Skin of body (tissue), 3 donors: ENCODE measurements at places on chromosomes 7 and 10. TPM values are rescaled to one million over a fixed set of nuclear protein-coding genes. Genes with fewer than 3 reads are reported as not detected.

DNA sequence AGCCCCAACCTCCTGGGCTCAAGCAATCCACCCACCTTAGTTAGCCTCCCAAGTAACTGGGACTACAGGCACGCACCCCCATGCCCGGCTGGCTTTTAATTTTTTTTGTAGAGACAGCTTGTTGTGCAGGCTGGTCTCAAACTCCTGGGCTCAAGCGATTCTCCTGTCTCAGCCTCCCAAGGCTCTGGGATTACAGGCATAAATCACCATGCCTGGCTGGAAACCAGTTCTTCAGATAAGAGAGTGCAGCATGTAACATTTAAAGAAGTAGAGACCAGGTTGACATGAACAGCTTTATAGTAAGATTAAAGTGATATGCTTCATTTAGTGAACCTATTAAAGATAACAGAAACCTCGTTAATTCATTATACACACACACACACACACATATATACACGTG is 167.9 kb upstream of the KAT6B start:
- DNase-seq: no peak

DNA sequence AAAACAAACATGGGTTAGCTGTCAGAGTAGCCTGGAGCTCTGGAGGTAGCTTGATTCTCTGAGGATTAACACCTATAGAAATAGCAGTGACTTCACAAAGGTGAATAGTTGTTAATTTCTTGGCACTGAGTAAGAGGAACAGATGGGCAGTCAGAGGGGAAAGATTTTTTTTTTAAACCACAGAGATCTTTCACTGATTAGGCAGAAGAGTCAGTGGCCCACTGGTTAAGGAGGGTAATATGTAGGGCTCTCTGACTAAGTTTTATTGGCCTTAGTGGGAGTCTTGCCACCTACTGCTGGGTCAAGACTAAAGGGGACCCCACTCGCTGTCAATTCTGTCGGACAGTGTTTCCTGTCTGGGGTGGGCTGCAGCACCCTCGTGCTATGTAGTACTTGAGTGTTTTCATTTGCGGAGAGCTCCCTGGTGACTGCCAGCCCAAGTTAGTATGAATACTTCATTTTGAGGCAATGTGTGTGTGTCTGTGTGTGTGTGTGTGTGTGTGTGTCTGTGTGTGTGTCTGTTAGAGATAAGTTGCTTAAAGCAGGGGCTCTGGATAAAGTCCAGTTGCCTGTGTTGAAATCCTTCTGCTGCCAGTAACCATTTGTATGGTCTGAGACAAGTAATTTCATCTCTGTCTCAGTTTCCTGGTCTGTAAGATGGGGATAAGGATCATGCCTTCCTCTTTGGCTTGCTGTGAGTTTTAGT is 145.2 kb downstream of the ARID5B start:
- no peak for DNase-seq

- no peak for DNase-seq
Observed at GRCh38 chr7:15015545-15016314, 113.2 kb upstream of the DGKB start.

- no peak for DNase-seq
Observed at GRCh38 chr7:125357676-125358455, 428.2 kb upstream of the POT1 start.

The SLC26A4 gene
- 1.1 TPM for total RNA-seq

DNA sequence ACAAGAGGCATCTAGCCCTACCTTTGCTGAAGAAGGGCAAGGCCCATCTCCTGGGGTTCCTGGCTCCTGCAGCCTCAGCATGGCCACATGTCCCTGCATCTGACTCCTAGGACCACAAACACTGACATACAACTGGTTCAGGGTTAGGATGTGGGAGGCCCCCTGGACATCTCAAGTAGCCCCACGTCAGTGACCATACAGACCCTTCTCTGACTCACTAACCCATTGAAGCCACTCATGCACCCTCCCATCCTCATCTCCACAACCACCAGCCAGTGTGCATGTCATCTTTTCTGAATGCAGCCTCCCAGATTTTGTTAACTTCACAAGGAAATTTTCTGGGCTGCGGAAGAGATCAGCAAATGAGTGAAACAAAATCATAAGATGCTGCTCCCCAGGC is 18.2 kb downstream of the TMEM176B start:
- no peak for DNase-seq

- DNase-seq: no peak
Observed at GRCh38 chr10:32332299-32332750, 14.6 kb downstream of the EPC1 start.

- DNase-seq: no peak
Observed at GRCh38 chr10:46273506-46274477, 13.0 kb upstream of the ANTXRL start.

The EXOC4 gene
- total RNA-seq: 96.4 TPM

GRCh38 chr10:59913547-59914237 is 7.3 kb upstream of the CCDC6 start:
- DNase-seq: no peak

- no peak for DNase-seq
Observed at GRCh38 chr7:134461916-134462315, 3.0 kb upstream of the AKR1B1 start.

The ZNF425 gene
- 2.4 TPM for total RNA-seq

GRCh38 chr10:61815496-61815895 is 86.0 kb upstream of the ARID5B start:
- no peak for DNase-seq

DNA sequence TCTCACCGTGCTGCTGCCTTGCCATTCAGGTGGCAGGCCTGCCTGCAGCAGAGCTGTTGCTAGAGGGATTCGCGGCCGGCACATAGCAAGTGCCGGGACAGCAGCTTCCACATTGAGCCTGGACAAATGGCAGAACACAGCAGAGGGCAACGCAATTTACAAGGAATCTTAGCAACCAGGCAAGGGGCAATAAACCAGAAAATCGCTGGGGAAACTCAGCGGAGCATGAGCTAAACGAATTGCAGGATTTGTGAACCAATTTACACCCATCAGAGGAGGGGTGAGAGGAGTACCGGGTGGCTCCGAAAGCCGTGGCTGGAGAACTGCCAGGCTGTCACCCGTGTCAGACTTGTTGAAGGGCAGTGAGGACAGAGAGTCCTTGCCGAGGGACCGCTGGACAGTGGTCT is 58.6 kb upstream of the LOXL4 start:
- no peak for DNase-seq

The PON1 gene
- total RNA-seq: 0.10 TPM

GRCh38 chr10:116688741-116689495 is 53.4 kb downstream of the HSPA12A start:
- DNase-seq: peak; percentile 38

DNA sequence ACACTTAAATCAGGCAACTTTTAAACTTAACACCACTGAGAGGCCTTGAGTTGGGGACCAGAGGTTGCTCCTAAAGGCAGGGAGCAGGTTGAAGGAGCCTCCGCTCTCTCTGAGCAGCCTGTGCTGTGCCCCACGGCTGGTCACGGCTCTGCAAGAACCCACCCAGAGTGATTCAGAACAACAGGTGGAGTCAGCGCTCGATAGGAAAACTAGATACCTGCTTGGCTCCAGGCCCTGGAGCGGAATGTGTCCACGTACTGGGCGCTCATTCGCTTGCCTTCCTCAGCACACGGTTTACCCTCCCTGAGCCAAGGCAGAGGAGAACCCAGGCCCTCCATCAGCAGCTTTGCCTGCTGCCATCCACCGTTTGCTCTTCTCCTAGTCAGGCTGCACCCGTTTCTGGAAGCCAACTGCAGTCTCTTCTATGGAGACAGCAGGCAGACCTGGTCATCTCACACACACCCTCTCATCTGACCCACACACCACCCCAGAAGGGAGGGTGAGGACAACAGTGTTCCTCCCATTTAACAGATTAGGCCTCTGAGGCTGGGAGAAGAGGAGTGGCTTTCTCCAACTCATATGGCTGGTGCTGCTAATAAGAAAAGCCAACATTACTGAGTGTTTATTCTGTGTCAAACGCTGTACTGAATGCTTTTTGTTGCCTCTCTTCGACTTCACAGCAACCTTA is 37.6 kb upstream of the PDCD4 start:
- DNase-seq: no peak

DNA sequence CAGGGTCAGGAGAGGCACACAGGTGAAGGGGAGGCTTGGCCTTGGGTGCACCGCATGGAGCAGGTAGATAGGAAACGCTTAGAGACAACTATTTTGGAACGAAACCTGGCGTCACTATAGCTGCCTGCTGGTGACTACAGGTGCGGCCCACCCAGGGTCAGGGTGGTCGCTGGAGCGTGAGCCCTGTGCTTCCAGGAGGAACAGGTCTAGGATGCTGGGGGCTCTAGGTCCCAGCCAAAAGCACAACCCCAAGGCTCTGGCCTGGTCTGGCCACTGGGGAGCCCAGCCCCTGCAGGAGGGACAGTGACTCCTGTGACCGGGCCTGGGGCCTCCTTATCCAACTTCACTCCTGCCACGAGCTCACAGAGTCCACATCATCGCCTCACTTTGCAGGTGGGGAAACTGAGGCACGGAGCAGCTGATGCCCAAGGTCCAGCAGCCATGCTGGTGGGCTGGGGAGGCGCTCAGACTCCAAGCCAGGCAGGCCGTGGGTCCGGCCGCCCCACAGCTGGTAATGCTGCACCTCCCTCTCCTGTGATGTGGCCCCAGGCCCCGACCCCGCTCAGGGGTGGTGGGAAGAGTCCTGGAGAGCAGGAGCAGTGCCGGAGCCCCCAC is 9.0 kb downstream of the LFNG start:
- no peak for DNase-seq

- DNase-seq: no peak
Observed at GRCh38 chr7:132073920-132074589, 502.2 kb downstream of the PLXNA4 start.

The MBL2 gene
- total RNA-seq: not detected

GRCh38 chr7:27942711-27943110 is 202.7 kb downstream of the TAX1BP1 start:
- DNase-seq: no peak

DNA sequence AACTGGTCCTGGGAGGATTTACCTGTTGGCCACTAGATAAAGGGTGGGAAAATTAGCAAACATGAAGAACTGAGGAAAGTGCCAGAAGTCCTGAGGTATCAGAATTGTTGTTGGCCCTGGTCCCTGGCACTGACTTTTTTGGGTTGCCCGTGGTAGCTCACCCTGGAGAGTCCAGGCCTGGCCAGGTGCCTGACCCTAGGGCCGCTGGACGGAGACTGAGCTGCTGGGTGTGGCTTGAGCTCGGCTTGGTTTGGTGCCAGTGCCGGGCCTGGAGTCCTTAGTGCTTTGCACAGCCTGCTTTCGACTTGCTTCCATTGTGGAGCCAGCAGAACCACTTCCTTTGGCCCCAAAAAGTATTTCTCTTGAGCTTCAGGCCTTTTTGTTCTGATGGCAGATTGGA is 12.9 kb downstream of the MDH2 start:
- DNase-seq: no peak

- no peak for DNase-seq
Observed at GRCh38 chr10:85558533-85558932, 808.1 kb downstream of the GRID1 start.

DNA sequence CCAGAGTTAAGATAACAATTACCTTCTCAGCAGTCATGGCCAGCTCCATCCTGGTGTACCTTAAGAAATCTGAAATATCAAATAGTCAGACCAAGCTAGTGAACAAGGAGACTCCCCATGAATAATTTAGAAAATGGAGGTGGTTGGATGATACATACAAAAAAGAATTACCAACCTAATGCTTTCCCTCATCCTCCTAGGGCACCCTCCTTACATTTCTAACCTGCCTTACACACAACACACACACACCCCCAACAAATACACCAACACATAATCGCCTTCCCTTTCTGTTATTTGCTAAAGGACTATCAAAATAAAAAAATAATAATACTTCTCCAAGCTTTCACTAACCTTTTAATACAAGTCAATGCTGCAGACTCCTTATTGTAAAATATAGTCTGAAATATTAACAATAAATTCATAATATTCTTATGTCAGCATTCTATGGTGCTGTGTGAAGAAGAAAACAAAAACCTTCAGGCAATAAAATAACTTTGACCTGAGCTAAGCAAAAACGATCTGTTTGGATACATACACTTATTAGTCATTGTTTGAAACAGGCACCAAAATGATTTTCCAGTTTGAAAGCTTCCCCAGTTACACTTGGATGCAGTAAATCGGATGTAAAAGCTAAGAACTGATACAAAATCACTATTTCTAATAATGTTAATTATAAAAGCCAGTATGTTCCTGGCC is 3.4 kb downstream of the TWIST1 start:
- DNase-seq: no peak

GRCh38 chr7:28328146-28328545 is 84.2 kb upstream of the CREB5 start:
- DNase-seq: no peak

DNA sequence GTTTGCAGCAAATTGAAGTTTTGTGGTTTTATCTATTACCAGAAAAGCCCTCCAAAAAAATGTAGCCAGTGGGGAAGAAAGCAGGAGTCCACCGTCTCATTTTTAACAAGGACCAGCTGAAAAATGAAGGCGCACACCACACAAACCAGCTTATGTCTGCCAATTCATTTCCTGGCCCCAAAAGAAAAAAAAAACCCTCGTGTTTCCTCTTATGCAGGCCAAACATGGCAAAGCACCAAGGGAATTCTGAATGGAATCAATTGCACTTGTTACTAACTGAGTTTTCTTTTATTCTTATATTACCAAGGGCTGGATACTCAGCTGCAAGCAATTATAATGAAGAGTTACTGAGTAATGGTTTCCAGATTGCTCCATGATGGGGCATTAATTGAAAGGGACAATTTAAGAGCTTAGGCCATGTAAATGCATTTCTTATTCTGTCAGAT is 428.3 kb upstream of the NPVF start:
- DNase-seq: peak; percentile 87

- DNase-seq: no peak
Observed at GRCh38 chr7:131604841-131605279, 48.4 kb upstream of the PODXL start.

GRCh38 chr10:58320351-58321049 is 14.3 kb upstream of the UBE2D1 start:
- no peak for DNase-seq

DNA sequence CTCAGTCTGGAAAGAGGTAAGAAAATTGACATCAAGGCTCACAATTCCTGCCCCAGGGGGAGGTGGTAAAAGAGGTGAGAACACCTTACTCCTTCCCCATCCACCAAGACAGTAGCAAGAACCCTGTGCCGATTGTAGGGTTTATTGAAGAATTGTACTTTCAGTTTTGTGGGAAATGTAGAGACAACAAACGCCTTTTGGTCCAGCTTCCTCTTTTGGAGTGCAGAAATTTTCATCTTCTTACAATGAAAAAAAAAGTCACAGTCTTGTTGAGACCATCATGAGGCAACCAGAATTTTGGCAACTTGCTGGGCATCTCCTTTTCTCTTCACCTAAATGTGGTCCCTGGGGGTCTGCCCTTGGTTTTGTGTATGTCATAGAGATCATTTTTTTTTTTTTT is 217.7 kb downstream of the TMEM178B start:
- no peak for DNase-seq
